ENCODE measurements at places on chromosomes 3 and 15. TPM values are rescaled to one million over a fixed set of nuclear protein-coding genes. Genes with fewer than 3 reads are reported as not detected.

DNAJB8 gene
- not detected for total RNA-seq

KNL1 gene
- 0.69 TPM for total RNA-seq

C2CD4B gene
- 0.20 TPM for total RNA-seq

SERPINI2 gene
- not detected for total RNA-seq

GORASP1 gene
- 29.1 TPM for total RNA-seq

THAP10 gene
- total RNA-seq = not detected

CCR4 gene
- 80.1 TPM for total RNA-seq

CAPN3 gene
- total RNA-seq = 8.2 TPM

MED12L gene
- 0.49 TPM for total RNA-seq

NLGN1 gene
- total RNA-seq = not detected

GNAT1 gene
- total RNA-seq = 0.11 TPM

PRTG gene
- total RNA-seq = not detected

SELENOK gene
- 153 TPM for total RNA-seq

CHRFAM7A gene
- not detected for total RNA-seq

PLSCR5 gene
- total RNA-seq = not detected

RNU6-1 gene
- not detected for total RNA-seq

TMCO5A gene
- total RNA-seq = not detected

SLC51A gene
- not detected for total RNA-seq

RHOV gene
- 0.36 TPM for total RNA-seq

SLC38A3 gene
- total RNA-seq = 1.1 TPM

C2CD4A gene
- 0.34 TPM for total RNA-seq

P2RY13 gene
- total RNA-seq = 0.08 TPM

CRELD1 gene
- total RNA-seq = 12.4 TPM

SLC12A1 gene
- not detected for total RNA-seq

ITGA11 gene
- total RNA-seq = 0.08 TPM

KBTBD13 gene
- not detected for total RNA-seq

SLC12A8 gene
- 0.36 TPM for total RNA-seq

TJP1 gene
- total RNA-seq = not detected

NDN gene
- total RNA-seq = not detected

GPR149 gene
- not detected for total RNA-seq

AMOTL2 gene
- not detected for total RNA-seq

CILP gene
- 0.31 TPM for total RNA-seq

ERICH6 gene
- not detected for total RNA-seq

RBMS3 gene
- total RNA-seq = 1.6 TPM

GXYLT2 gene
- total RNA-seq = 0.08 TPM

CFAP20DC gene
- total RNA-seq = 0.20 TPM

MYL3 gene
- total RNA-seq = not detected

CLDN11 gene
- not detected for total RNA-seq

DAZL gene
- total RNA-seq = not detected

NAALADL2 gene
- total RNA-seq = 1.2 TPM

WDR93 gene
- total RNA-seq = not detected

EPHB3 gene
- total RNA-seq = 0.19 TPM

NUP210 gene
- total RNA-seq = 82.0 TPM

ZNF385D gene
- total RNA-seq = not detected

Measured in CD4-positive, alpha-beta T cell (primary cell).